Activated T-helper 1 cell treated with Interleukin-2 at 50 U/mL for 16 hours (primary cell): ENCODE measurements at places on chromosomes 3 and 15.
A peak's percentile ranks its signal among the peaks of the same experiment; 100 is the strongest.

DNA sequence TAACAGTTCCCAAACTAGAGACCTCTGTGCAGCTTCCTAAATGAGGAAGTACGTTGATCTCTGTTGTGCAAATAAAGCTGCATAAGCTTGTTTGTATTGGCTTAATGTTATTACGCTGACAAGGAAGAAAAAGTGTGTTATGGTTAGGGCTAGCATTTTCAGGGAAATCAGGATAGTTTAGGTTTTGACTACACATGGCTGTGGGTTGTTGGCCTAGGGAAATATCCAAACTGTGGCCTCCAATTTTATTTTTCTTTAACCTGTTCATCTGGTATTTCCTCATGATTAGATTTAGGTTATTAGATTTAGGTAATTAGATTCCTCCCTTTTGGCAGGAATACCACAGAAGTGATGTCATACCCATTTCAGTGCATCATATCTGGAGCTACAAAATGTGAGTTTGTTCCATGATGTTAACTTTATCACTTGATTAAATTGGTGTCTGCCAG is 8.7 kb upstream of the MCCC1 start:
- DNase-seq = no peak

DNA sequence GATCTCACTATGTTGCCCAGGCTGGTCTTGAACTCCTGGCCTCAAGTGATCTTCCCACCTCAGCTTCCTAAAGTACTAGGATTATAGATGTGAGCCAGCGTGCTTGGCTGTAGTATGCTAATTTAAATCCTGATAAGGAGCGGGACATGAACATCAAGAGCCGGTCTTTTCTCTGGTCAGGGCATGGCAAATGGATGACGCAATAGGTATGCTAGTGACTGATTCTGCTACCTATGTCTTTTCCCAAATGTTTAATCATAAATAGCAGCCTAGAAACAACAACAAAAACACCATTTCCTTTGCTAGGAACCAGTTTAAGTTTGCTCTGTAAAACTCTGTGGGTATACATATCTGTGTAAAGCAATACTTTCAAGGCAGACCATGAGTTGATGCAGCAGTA is 64.7 kb downstream of the STARD9 start:
- no peak for DNase-seq

GRCh38 chr3:188890572-188891270 is 281.1 kb upstream of the TPRG1 start:
- DNase-seq = no peak

- no peak for DNase-seq
Measured at GRCh38 chr15:60061758-60062157, 57.6 kb downstream of the FOXB1 start.

DNA sequence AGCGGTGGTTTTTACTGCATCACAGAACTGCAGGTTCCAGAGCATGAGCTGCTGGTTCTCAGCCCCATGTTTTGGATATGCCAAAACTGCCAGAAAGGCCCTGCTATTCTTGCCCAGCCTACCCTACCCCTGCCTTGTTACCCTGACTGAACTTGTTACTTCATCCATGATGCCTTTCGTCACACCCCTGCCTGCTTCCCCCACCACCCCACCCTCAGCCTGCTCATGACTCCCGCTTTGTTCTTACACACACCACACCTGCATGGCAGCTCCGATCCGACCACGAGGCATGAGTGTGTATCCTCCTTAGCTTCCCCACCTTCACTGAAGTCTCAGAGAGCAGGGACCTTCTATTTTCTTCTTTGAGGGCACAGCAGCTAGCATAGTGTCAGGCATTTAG is 5.1 kb upstream of the TM4SF1 start:
- no peak for DNase-seq

DNA sequence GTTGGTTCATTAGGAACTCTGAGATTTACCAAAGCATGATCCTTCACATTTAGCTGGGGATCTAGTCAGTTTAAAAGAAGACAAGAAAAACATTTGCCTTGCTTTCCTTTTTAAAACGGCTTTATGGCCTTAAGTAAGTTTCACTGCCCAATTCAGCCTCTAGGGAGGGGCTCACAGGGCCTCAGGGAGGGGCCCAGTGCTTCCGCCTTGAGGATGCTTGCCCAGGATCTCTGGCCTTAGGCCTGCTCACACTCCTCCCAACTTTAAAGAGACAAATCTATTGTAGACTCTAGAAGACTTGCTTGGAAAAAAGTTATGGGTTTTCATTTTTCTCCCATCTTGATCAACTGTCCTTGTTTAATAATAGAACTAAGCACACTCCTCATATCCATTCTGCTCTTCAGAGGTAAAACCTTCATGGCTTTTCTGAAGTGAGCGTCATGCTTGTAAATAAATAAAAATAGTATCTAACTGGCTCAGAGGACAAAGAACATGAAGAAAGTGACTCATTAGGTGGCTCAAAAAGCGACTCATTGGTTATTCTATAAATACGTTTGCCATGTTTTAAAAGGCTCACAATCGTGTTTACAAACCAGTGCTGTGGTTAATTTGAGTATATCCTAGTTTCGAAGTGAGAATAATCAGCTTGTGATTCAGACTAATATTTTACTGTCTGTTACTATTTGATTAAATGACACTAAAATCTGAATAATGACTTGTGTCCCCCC is 13.7 kb downstream of the PDHB start:
- DNase-seq = no peak

DNA sequence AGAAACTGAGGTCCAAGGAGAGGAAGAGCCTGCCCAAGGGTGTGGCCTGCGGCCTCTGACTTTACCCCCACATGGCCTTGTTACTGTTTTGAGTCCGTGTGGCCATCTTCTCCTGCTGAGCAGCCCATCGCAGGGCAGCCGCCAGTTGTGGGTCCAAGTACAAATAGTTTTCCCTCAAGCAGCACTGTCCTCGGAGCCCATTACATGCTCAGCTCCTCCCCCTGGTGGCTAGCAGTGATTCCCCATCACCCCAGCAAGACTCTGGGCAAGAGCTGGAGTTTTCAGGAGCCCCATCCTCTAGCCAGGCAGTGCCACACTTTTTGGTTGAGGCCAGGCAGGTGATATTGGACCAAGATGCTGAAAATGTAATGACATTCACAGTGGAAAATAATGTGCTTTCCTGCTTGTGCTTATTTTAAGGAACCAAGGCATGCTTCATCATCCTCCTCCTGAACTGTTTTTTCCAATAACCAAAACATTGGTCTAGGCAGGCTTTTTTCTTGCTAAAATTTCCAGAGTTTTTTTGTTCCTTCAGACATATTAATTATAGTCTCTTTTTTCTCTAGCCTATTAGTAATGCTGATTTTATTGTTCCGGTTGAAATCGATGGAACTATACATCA is 23.2 kb upstream of the VILL start:
- DNase-seq = peak; percentile 19

DNA sequence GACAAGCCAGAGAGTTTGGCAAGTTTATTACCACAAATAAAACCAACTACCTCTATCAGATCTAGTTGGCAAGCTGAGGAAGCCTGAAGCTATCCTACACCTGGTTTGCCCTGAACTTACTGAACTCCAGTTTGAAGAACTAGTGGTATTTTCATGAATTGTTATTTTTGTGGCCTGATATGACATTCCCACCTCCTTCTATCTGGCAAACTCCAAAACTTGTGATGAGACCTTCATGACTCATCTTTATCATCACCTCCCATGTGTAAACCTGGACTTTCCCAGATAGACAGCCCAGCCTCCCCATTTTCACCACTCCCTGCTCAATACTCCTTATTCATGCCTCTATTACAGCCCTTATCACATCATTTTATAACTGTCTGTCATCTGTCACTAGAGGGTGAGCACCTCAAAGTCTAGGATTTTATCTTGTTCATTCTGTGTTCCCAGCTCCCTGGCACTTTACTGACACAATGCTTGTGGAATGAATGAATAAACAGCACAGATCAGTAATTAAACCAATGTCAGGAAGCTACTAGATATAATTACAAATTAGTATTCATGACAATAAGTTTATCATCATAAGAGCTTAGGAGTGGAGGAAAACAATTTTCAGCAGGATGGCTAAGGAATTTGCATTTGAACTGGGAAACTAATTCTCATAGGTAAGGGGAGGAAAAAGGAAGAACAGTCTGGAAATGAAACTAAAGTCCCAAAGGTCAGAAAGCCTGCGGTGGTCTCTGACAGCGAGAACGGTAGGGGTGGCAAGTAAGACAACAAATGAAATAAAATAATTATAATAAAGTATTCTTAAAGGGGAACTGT is 13.2 kb upstream of the TRANK1 start:
- DNase-seq = no peak
